ENCODE measurements at places on chromosomes 11 and 22.

GRCh38 chr11:2202071-2202899 is 30.7 kb upstream of the TH start:
- peak; percentile 100 for DNase-seq

GRCh38 chr11:105838668-105839384 is 183.2 kb downstream of the MSANTD4 start:
- peak; percentile 7 for DNase-seq

DNA sequence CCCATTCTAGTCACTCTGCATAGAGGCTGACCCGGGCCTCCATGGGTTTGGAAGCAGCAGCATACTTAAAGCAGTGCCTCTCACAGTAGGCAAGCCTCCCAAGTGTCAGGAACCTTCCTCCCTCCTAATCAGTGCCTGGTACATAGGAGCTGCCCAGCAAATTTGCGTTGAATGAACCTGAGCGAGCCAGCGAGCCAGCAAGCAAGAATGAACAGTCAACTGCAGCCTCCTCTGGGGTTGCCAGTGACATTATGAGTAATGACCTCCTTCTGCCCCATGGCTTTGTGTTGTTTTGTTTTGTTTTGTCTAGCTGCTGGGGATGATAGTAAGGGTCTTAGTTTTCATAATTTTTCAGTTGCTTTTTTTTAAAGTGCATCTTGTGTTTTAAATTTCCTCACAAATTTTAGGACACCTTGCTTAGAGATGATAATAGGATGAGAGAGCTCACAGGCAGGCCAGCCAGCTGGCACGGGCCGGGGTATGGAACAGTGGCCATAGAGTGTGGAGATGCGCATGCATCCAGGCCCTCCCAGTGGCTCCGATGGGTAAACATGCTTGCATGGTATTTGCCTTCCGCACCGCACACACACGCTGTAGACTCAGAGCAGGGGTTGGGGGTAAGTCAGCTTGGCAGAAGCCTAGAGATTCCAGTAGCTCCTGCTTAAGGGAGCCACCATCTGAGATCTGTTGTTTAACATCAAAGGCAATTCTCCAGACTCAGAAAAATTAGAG is 36.1 kb downstream of the TTC12 start:
- DNase-seq: peak; percentile 31

- DNase-seq: peak; percentile 41
Measured at GRCh38 chr11:75238595-75239440, 1.8 kb upstream of the TPBGL start.

DNA sequence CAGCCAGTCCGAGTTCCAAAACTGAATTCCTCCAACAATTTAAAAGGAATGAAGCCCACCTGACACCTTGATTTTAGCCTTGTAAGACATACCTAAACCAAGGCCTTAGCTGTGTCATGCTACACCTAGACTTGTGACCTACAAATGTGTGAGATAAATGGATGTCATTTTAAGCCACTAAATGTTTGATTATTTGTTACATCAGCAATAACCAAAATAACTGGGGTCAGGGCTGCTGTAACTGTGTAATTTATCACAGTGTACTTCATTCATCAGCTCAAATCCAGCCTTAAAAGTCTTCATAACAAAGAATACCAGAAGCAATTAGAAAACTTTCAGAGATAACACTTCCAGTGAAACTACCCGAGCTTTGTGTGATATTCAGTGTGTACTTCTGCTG is 673.0 kb upstream of the ANO3 start:
- no peak for DNase-seq
